ENCODE measurements at places on chromosomes 12 and 14.

GRCh38 chr12:6336889-6337853 lies 4.7 kb downstream of the TNFRSF1A start:
- no peak for DNase-seq

- no peak for DNase-seq
Observed at GRCh38 chr12:11460343-11461023, 65.1 kb upstream of the PRB2 start.

DNA sequence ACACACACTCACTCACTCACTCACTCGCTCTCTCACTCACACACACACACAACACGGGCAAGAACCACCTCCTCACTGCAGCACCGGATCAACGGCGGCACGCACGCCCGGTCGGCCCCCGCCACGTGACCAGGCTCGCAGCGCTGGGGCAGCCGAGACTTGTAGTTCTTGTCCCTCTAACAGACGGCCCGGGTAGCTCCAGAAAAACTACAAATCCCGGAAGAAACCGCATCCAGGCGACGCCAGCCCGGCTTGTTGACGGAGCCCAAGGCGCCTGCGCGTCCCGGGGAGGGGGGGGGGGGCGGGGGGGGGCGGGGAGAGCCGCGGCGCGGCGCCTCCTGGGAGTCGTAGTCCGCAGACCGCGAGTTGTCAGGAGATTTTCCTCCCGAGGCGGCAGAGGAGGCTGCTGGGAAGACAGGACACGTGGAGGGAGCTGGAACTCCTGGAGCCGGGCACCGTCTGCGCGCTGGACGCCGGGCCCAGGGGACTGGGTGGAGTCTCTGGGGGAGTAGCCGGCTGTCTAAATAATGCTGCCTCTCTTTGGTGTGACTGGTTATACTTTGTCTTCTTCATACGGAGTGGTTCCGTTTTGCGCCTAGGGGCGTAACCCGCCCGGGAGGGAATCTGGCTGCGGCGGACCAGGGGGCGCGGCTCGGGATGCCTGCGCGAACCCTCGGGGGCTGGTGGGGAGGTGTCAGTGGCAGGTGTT lies at the start of gene MAX:
TSS of gene MAX (minus strand) at position 77 of the 709 bp plus-strand sequence. CDS start 178 bp downstream, outside the sequence.
- peak; percentile 96 for DNase-seq

DNA sequence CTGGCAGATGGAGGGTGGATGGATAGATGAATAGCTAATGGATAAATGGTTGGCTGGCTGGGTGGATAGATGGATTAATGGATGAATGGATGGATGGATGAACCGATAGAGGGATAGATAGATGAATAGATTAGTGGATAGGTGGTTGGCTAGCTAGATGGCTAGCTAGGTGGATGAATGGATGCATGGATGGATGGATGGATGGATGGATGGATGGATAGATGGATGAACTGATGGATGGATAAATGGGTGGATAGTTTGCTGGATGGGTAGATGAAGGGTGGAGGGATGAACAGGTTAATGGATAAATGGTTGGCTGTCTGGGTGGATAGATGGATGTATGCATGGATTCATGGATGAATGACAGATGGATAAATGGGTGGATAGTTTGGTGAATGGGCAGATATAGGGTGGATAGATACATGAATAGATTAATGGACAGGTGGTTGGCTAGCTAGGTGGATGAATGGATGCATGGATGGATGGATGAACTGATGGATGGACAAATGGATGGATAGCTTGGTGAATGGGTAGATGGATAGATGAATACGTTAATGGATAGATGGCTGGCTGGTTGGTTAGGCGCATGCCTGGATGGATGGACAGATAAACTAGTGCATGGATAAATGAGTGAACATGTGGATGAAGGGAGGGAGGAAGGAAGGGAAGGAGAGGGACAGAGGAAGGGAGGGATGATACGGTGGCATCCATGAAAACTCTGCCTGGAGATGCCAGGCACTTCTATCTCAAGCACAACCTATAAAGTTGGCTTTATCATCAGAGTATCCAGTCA lies 8.1 kb downstream of the SERPINA9 start:
- DNase-seq, result no peak

DNA sequence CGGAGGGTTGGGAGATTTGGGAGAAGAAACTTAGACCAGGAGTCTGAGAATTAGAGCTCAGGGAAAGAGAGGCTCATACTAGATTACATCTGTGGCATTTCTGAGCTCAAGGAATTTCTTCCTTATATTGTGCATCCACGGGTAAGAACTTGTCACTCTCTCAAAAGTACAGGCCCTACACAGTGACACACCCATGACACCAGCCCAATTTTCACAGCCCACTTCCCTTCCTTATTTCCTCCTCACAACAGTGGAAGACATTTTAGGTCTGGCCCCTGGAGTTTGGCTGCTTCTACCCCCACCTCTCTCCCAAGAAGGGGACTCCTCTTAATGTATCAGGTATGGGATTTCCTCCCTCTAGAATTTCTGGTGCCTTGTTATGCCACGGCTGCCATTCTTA lies 9.2 kb upstream of the ZNF385A start:
- no peak for DNase-seq

DNA sequence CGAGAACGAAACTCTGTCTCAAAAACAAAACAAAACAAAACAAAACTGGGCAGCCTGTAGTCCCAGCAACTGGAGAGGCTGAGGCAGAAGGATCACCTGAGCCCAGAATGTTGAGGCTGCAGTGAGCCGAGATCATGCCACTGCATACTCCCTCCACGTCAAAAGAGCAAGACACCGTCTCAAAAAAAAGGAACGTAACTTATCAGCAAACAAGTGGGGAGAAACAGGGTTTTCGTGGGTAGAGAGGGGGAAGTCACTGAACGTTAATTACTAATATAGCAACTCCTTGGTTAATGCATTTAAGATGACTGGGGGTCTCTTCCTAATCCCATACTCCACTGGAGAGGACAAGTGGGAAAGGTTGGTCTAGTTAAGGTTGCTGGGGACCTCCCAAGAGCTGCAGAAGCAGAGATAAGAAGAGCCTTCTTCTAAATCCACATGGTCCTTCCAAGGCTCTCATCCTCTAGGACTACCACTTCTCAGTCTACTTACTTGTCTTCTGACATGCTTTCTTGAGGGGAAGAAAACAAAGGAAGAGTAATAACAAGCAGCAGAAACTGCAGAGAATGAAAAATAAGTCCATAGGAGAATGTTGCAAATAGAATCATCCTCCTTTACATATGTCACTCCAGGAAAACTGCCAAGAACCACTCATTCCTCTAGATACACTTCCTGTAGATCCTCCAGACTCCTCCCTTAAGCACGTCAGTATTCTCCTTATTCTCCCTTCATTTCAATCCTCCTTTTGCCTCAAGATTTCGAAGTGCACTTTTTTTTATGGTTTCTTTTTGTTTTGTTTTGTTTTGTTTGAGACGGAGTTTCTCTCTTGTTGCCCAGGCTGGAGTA lies 5.8 kb downstream of the NUMB start:
- no peak for DNase-seq

GRCh38 chr12:79322905-79323304 lies 367.9 kb downstream of the PAWR start:
- no peak for DNase-seq

- no peak for DNase-seq
Observed at GRCh38 chr12:54932691-54933090, 51.9 kb downstream of the TESPA1 start.

DNA sequence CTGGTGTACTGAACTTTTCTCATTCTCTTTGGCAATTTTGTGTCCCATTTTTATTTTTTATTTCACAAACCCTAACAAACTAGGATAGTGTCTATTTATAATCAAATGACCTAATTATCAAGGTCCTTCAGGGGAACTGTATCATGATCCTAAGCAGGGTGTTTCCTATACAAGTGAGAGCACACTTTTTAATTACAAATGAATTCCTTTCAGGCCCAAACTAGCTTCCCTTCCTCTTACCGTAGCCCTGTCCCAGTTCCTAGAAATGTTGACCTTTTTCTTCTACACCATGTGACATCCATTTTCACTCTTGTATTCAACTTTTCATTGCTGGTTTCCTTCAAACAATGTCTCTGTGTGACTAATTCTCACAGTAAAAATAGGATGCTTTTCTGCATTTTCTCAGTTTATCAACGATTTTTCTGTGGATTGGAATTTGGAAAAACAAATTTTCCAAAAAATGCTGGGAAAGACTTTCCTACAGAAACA lies 411.4 kb downstream of the CCDC91 start:
- DNase-seq, result no peak

DNA sequence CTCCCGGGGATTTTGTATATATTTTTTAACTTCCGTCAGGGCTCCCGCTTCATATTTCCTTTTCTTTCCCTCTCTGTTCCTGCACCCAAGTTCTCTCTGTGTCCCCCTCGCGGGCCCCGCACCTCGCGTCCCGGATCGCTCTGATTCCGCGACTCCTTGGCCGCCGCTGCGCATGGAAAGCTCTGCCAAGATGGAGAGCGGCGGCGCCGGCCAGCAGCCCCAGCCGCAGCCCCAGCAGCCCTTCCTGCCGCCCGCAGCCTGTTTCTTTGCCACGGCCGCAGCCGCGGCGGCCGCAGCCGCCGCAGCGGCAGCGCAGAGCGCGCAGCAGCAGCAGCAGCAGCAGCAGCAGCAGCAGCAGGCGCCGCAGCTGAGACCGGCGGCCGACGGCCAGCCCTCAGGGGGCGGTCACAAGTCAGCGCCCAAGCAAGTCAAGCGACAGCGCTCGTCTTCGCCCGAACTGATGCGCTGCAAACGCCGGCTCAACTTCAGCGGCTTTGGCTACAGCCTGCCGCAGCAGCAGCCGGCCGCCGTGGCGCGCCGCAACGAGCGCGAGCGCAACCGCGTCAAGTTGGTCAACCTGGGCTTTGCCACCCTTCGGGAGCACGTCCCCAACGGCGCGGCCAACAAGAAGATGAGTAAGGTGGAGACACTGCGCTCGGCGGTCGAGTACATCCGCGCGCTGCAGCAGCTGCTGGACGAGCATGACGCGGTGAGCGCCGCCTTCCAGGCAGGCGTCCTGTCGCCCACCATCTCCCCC lies 777 bp downstream of the ASCL1 start:
- DNase-seq, result no peak

- DNase-seq, result no peak
Observed at GRCh38 chr14:77622366-77622961, 6.0 kb upstream of the SPTLC2 start.

- DNase-seq, result no peak
Observed at GRCh38 chr12:110234331-110234751, 46.7 kb upstream of the ATP2A2 start.

- DNase-seq, result no peak
Observed at GRCh38 chr14:33657476-33657875, 293.4 kb downstream of the EGLN3 start.

DNA sequence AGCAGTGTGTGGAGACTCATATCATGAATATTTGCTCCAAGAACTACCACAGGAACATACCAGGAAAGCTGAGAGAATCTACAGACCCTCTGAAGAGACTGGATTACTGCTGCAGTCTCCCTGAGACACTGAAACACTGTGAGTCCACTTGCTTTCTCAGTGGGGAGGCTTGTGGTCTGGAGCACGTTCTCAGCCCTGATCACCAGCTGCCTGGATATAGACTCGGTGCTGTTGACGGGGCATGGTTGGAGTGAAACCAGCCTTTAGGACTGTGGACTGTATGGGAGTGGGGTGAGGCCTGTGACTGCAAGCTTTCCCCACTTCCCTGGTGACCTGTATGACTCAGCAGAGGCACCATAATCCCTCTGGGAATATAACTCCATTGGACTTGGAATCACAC lies 525.8 kb upstream of the FBXO33 start:
- DNase-seq, result no peak

DNA sequence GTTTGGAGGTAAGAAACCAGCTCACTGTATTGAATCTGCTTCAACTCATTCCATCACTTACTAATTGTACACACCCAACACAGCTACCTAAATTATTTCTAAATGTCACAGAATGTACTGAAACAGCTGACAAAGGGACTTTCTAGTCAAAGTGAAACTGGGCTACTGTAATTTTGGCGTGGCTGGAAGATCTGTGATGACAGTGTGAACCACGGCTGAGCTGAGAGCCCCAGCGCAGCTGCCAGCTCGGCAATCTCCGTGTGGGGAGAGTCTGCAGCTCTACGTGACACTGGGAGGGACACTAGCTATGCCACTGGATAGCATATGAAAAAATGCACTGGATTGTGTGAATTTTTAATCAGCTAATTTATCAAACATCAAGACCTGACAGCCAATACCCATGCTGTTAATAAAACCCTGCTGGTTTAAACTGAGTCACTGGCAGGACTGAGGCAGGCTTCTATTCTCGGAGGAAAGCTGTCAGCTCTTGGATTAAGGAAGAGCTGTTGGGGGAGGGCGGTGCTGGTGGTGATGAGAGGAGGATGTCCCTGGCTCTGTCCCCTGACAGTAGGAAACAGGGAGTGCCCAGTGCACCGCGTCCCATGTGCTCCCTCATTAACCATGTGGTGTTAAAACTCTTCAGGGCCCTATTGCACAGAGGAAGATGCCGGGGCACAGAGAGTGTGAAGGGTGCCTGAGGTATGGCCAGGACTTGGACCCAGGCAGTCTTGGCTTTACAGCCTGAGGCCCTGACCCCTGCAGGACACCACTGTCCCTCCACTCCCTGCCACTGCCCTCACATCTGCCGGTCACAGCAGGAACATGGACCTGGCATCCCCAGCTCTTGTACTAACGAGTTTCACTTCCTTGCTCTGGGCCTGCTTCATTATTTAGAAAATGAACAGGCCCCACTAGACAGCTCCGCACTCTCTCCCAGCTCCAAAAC lies 13.3 kb downstream of the SLC15A4 start:
- no peak for DNase-seq

GRCh38 chr12:53059434-53060063 lies 9.7 kb downstream of the TNS2 start:
- DNase-seq, result no peak

GRCh38 chr14:58805605-58806409 lies 168.0 kb downstream of the DACT1 start:
- no peak for DNase-seq

DNA sequence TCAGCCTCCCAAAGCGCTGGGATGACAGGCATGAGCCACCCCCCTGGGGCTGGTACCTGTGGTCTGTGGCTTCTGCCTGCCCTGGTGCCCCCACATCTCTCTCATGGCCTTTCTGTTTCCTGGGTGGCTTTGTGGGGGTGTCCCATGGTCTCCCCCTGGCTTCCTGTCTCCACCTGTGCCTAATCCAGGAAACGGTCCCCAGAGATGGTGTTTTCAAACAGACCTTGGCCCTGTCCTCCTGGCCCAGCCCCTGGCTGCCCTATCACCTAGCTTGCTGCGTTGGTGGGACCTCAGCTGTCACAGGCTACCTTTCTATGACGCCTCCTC lies 18.1 kb downstream of the MEG3 start:
- DNase-seq, result no peak

- no peak for DNase-seq
Observed at GRCh38 chr12:120959111-120959878, 19.0 kb upstream of the HNF1A start.

DNA sequence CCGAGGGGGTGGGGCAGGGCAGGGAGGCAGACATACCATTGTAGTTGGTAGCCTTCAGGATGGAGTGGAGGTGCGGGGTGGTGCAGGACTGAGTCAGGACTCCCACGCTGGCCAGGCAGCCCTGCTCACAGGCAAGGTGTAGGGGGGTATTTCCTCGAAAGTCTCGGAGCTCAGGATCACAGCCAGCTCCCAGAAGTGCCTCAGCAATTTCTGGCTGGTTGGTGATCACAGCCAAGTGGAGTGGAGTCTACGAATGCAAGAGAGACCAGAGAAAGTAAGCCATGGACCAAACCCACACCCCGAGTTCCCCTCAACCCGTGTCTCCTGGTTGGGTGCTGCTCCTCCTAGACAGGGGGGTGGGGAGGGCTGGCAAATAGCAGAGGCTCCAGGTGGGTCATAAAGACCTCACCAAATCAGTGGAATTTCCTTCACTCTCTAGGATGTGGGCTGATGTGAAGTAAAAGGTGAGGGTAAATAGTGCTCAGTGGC lies 1.4 kb downstream of the NFKBIA start:
- DNase-seq, result no peak
